ENCODE measurements at places on chromosomes 13 and 19. TPM values are rescaled to one million over a fixed set of nuclear protein-coding genes. Genes with fewer than 3 reads are reported as not detected.

The COL4A2 gene
- total RNA-seq = 741 TPM

The HSD17B14 gene
- total RNA-seq = not detected

The DBP gene
- total RNA-seq = 2.7 TPM

The EVI5L gene
- 16.3 TPM for total RNA-seq

The TINCR gene
- total RNA-seq = not detected

The GIPR gene
- total RNA-seq = 2.1 TPM

The ATP4A gene
- total RNA-seq = not detected

DNA sequence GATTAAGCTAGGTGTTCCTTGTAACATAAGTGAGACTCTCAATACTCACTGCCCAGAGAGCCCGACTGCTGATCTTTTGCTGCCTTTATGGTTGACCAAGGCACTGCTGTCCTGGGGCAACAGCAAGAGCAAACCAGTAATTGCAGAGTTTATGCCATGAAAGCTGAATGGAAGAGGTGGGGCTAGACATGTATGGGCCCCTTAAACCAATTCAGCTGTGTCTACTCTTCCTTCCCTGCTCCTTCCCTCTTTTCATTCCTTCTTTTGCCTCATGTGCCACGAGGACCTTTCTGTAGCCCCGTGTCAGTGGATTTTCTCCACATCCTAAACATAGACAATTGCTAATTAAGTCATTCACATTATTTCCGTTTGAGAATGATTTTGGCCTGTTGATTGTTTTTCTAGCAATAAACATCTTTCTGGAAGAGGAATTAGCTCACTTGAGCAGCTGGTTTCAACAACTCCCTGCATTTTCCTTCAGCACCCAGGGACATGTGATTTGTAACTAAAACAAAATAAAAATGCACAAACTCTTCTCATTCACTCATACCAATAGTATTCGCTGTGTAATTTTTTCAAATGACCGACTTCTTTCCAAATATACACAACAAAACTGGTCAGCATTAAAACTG, 40.5 kb downstream of the RAP2A start:
- no peak for DNase-seq

GRCh38 chr19:43503501-43504425, 783 bp downstream of the PHLDB3 start:
- DNase-seq = peak; percentile 94

DNA sequence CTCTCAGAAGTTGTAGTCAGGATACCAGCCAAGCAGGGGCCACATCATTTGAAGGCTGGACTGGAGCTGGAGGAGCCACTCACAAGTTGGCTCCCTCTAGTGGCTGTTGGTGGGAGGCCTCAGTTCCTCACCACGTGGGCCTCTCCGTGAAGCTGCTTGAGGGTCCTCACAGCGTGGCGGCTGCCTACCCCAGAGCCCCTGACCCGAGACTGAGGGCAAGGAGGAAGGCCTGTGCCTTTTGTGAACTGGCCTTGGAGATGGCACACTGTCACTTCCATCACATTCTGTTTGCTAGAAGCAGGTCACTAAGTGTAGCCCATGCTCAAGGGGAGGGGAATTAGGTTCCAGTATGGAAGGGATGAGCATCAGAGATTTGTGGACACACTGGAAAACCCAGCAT, 14.6 kb downstream of the GNA11 start:
- peak; percentile 76 for DNase-seq

DNA sequence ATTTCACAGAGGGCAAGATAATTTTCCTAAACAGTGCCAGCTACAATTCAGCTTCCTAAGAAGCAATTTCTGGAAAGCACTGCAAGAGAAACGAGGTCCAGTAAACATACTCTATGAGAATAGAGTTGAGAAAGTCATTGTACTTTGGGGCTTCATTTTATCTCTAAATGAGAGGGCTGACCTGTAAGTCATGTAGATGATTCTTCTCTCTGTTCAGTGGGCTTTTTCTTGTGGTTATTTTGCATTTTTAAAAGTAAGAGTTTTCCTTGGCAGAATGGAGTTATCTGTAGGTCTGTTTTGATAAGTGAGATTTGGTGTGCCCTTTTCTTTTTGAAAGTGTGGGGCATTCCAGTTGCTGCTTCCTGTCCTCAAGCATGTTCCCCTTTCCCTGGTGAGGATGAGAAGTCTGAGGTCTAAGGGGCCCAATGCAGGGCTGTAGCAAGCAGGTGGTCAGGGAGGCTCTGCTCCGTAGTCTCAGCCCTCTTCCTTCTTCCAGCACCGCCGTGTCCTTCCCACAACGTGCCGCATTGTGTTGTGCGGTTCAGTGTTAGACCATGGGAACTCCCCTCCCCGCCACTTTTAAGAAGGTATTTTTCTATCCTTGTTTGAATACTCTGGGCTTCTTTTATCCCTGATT, 86.3 kb downstream of the ARHGEF7 start:
- no peak for DNase-seq

DNA sequence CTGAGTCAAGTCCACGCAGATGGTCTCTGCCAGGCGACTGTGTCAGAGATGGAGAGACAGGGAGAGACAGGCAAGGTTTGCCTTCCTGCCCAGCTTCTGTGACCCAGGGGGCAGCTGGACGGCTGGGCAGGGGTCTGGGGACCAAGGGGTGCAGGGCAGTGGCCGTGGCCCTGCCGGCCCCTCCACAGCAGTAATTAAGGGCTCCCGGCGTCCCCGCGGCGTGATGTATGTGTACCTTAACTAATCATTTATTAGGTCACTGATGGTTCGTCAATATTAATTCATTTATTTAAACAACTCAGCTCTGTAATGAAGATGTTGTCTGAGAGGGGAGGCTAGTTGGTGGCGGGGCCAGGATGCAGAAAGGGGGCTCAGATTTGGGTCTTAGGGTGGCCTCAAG, 28.6 kb upstream of the TCF3 start:
- DNase-seq = no peak

DNA sequence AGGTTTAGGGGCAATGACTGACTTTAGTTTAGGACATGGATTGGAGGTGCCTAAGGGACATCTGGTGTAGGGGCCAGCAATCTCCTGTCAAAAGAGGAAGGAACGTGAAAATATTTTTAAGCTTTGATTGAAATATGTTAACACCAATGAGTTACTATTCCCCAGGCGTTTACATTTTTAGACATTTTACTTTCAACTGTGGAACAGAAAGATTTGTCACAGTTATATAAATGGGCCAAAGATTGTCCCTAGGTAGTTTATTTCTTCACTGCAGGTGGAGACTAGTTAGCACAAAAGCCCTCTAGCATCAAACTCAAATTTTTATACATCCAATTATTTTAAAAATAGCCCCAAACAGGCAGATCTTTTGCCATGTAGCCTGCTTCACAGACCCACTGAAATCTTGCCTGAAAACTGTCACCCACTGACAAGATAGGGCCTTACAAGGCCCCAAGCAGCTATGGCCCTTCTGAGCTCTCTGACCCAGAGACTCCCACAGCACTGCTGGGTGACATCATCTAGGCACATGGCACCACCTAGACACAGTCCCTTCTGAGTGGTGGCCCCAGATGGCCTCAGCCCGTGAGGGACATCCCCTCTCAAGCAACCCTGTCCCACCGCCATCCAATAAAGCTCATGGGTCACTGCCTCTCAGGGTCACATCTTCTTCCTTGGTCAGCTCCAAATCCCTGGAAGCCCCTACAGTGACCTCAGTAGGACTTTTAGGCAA, 64.8 kb upstream of the DOCK9 start:
- DNase-seq = no peak

GRCh38 chr19:489418-490196, 6.7 kb upstream of the MADCAM1 start:
- peak; percentile 44 for DNase-seq

DNA sequence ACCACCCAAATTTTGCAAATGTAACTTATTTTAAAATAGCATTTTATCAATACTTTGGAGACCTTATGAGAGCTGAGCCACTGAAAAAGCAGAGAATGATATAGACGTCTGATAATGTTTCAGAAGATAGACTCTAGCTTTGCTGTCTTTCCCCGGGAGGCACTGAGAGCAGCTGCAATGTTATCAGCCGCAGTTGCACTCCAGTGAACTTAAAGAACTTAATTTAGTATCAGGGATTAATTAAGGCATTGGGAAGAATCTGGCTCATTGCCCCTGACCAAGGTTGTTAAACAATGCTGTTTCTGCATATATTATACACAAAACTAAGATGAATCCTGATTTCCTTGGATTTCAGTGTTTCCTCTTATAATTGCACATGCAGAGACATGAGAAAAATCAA, 75.7 kb upstream of the SGCG start:
- DNase-seq = no peak

DNA sequence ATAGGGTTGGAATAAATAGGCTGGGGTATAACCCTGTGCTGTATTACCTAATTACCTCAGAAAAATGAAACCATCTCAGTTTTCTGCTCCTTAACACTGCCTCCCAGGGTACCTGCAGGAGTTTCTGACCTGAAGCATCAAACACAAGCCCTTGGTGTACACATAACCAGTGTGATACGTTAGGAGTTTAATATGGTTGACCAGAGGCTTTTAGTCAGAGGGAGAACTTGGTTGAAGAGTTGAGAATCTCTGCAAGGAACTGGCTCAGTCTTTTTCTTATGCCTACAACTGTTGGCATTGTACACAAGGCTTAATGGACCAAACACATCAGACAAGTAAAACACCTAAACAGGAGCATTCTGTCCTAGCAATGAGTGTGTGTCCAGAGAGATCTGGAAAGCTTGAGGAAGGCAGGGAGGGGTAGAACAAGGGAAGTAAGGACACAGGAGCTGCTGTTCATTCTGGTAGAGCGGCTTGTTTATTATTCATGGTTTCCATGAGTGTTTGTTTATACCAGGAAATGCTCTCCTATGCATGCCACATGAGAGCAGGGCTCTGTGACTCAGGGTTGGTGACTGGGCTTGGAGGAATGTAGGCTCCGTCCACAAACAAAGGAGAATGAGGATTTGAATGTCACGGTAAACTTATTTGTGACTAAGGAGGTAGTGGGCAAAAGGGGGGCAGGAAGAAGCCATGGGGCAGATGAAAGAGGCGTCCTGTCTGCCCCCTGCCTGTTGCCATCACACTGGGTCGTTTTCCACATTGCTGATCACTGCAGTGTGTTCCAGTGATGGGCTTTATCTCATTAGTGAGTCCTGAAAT, 11.9 kb upstream of the SPATA13 start:
- peak; percentile 93 for DNase-seq

- DNase-seq = no peak
Measured at GRCh38 chr13:36736119-36736726, 62.4 kb downstream of the SERTM1 start.

GRCh38 chr13:28750187-28751045, 31.6 kb upstream of the SLC46A3 start:
- DNase-seq = peak; percentile 30

DNA sequence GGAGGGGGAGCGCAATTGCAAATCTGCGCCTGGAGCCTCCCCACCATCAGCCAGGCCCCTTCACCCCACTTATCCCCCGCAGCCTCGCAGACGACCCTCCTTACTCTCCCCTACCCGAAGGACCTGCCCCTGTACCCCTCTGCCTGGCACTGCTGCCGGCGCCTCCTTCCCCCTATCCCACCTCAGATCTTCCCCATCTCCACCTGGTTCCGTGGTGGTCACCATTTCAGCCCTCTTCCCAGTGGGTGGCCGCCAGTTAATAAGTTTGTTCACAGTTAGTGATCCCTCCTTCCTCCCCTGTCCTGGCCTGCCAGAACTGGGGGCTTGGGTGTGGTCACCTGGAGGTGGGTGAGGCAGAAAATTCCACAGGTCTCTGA, 397 bp downstream of the SLC44A2 start:
- DNase-seq = no peak

GRCh38 chr13:100602493-100603111, 14.0 kb upstream of the GGACT start:
- DNase-seq = no peak

GRCh38 chr13:71242201-71242600, 624.8 kb downstream of the DACH1 start:
- DNase-seq = no peak

DNA sequence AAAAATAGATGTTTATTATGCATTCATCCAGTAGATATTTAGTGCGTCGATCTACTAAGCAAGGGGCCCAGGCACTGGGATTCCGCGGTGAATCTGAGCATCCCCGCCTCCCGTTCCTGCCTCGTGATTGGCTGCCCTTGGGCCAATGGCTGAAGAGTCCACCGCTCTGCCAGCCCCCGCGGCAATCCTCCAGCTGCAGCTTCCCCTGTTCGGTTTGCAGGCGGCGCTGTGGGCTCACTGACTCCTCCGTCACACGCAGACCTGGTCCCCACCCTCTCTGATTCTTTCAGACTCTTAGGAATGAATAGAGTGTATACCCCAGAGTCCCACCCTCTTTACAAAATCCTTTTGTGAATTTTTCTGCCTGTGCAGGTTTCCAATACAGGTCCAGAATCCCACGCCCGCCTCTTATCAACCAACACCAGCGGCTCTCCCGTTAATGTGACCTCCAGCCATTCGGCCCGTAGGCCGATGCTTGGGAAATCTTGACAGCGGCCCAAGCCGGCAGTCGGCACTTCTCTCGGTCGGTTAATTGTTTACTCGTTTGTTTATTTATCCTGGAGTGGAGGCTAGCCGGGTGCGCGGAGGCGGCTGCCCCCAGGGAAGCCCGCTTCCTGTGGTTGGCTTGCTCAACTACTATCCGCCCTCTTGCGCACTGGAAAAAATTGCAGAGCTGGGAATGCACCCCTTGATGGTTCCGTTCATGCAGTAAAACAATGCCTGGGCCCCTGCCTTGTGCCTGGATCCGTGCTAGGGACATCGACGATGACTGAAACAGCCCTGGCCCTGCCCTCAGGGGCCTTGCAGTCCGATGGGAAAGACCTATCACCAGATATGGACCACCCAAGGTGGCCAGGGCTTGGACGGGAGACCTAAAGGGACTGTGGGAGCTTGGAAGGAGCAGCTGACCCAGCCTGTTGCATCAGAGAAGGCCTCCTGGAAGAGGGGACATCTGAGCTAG, 4.5 kb upstream of the ARHGAP35 start:
- peak; percentile 97 for DNase-seq

GRCh38 chr13:26025196-26025595, 26.6 kb downstream of the SHISA2 start:
- no peak for DNase-seq

- no peak for DNase-seq
Measured at GRCh38 chr13:73738626-73739025, 395.6 kb downstream of the KLF12 start.

DNA sequence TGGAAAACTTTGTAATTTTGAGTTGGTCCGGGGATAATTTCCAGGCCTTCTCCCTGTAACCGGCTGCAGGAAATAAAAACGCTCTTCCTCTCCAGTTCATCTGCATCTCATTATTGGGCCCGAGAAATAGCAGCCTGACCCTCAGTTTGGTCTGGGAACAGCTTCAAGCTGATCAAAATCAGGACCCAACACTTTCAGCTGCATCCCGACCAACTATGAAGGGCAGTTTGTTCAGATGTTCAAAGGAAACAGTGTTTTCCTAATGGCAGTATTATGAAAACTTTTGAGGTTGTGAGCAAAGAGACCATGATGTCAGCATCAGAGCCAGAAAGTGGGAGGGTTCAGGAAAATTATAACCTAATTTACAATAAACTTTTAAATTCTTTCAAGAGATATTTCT, 35.7 kb downstream of the STK24 start:
- no peak for DNase-seq

GRCh38 chr19:45591004-45591637, 6.5 kb upstream of the OPA3 start:
- no peak for DNase-seq

- DNase-seq = no peak
Measured at GRCh38 chr13:59514316-59514715, 649.4 kb downstream of the DIAPH3 start.

GRCh38 chr13:97438856-97439595, 5.1 kb downstream of the RAP2A start:
- DNase-seq = no peak

- no peak for DNase-seq
Measured at GRCh38 chr13:108033800-108034707, 181.3 kb downstream of the LIG4 start.
